ENCODE measurements at places on chromosomes 3 and 15. TPM values are rescaled to one million over a fixed set of nuclear protein-coding genes. Genes with fewer than 3 reads are reported as not detected.

UROC1 gene
- not detected for total RNA-seq

FGF12 gene
- not detected for total RNA-seq

PLAAT1 gene
- not detected for total RNA-seq

MUSTN1 gene
- total RNA-seq, result not detected

GOLGA8K gene
- 0.44 TPM for total RNA-seq

MESP2 gene
- total RNA-seq, result 0.58 TPM

DUOXA2 gene
- total RNA-seq, result not detected

STXBP5L gene
- total RNA-seq, result not detected

ADGRG7 gene
- not detected for total RNA-seq

LDHAL6B gene
- total RNA-seq, result not detected

LMOD3 gene
- total RNA-seq, result under 0.01 TPM

GOLGA6L10 gene
- under 0.01 TPM for total RNA-seq

CFAP100 gene
- not detected for total RNA-seq

GP9 gene
- not detected for total RNA-seq

C3orf80 gene
- 0.15 TPM for total RNA-seq

TRAT1 gene
- total RNA-seq, result not detected

DUT gene
- total RNA-seq, result 93.7 TPM

RETNLB gene
- not detected for total RNA-seq

DPPA2 gene
- not detected for total RNA-seq

SMAD6 gene
- total RNA-seq, result 16.6 TPM

HYAL3 gene
- total RNA-seq, result 14.9 TPM

ADAMTSL3 gene
- 1.2 TPM for total RNA-seq

DUOX1 gene
- total RNA-seq, result under 0.01 TPM

CHRM5 gene
- under 0.01 TPM for total RNA-seq

SLC22A13 gene
- 1.2 TPM for total RNA-seq

SOX14 gene
- not detected for total RNA-seq

ATP8B4 gene
- total RNA-seq, result 3.2 TPM

PROK2 gene
- not detected for total RNA-seq

KBTBD13 gene
- under 0.01 TPM for total RNA-seq

GUCA1C gene
- not detected for total RNA-seq

TUSC7 gene
- not detected for total RNA-seq

MON1A gene
- total RNA-seq, result 19.2 TPM

SEMA3B gene
- total RNA-seq, result 26.0 TPM

SLC30A4 gene
- total RNA-seq, result 10.8 TPM

GOLGA8B gene
- total RNA-seq, result 12.6 TPM

GATA2 gene
- total RNA-seq, result 2.6 TPM

NAA80 gene
- total RNA-seq, result 5.5 TPM

LTK gene
- total RNA-seq, result 0.58 TPM

GLDN gene
- total RNA-seq, result 127 TPM

FBXL22 gene
- 0.15 TPM for total RNA-seq

VWA5B2 gene
- not detected for total RNA-seq

CHRFAM7A gene
- 0.17 TPM for total RNA-seq

ST3GAL6 gene
- 0.99 TPM for total RNA-seq

CD80 gene
- total RNA-seq, result 0.33 TPM

CP gene
- 0.33 TPM for total RNA-seq

MAPKAPK3 gene
- 38.0 TPM for total RNA-seq

FURIN gene
- 45.2 TPM for total RNA-seq

SH2D7 gene
- under 0.01 TPM for total RNA-seq

DZIP3 gene
- total RNA-seq, result 25.5 TPM

NOX5 gene
- total RNA-seq, result 0.83 TPM

GOLGA8S gene
- 0.15 TPM for total RNA-seq

NANOGP8 gene
- 0.15 TPM for total RNA-seq

SNX33 gene
- total RNA-seq, result 37.2 TPM

SI gene
- total RNA-seq, result not detected

MNS1 gene
- total RNA-seq, result 3.9 TPM

CTXN2 gene
- not detected for total RNA-seq

SERPINI2 gene
- total RNA-seq, result not detected

SAMMSON gene
- not detected for total RNA-seq

ROPN1 gene
- not detected for total RNA-seq

CCR2 gene
- total RNA-seq, result not detected
